ENCODE measurements at places on chromosomes 6 and 20.

- no peak for DNase-seq
Observed at GRCh38 chr6:163333038-163333437, 81.5 kb upstream of the QKI start.

- no peak for DNase-seq
Observed at GRCh38 chr6:152118678-152119077, 311.2 kb downstream of the ESR1 start.

DNA sequence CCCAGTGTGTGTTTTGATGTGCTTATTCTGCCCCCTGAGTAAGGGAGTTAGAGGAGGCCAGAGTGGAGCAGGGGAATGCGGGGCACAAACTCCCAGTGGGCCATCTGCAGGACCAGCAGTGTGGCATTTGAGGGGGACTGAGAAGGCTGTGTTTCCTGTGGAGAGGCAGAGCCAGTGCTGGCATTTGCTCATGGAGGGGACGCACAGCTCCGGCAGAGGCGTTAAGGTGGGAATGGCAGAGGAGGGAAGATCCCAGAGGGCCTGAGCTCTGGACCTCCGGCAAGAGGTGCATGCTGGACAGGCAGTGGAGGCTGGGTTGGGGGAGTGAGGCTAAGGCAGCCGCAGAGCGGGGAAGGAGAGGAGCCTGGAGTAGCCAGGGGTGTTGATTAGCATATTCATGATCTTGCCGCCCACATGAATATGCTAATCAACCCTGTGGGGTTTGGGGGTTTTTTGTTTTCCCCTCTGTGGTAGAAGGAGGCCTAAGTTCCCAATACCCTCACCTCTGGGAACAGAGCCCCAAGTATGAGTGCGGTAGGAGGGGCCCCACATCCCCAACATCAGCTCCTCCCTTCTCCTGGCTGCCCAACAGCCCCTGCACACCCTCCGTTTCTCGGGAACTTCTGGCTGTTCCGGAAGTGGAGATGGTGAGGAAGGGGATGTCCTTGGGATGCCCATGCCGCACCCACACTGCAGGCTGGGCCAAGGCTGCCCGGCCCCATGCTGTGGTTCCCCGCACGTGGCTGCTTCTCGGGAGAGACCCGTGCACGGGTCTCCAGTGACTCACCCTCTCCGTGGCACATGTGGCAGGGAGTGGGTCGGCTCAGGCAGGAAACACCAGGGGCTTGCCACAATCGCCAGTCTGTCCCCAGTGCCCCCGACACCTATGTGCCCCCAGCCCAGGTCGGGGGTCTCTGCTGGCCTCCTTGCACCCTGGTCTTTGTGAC, 33.8 kb downstream of the DLGAP4 start:
- DNase-seq = no peak

DNA sequence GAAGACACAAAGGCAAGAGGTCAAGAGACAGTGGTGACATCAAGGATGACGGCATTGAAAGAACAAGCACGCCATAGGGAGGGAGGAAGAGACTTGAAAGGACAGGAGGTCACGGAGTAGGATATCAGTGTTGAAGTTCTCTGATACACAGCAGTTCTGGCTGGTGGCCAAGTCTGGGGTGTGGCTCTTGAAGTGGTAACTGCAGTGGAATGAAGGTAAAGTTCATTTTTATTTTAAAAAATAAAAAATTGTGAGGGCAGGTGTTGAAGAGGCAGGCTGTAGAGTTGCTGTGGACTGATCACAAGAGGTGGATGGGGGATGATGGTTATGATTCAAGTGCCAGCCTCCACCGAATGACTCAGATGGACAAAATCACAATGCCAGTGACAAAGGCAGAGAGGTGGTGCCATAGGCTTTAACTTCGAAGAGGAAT, 53.2 kb upstream of the BMP2 start:
- DNase-seq = no peak

- no peak for DNase-seq
Observed at GRCh38 chr6:19004176-19004575, 617.0 kb downstream of the RNF144B start.

GRCh38 chr6:26205625-26206574, 118.7 kb downstream of the HFE start:
- DNase-seq = no peak

DNA sequence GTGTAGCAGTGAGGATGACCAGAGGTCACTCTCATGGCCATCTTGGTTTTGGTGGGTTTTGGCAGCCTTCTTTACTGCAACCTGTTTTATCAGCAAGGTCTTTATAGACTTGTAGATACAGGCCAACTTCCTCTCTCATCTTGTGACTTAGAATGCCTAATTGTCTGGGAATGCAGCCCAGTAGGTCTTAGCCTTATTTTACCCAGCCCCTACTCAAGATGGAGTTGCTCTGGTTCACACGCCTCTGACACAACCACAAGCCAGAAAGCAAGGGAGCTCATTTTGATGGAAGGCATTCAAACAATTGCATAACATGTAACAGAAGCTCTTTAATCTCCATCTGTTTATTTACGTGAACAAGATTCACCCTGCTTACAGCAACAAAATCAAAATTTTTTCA, 492.0 kb upstream of the SULF2 start:
- no peak for DNase-seq

GRCh38 chr6:88422831-88423230, 256.7 kb upstream of the CNR1 start:
- no peak for DNase-seq

GRCh38 chr6:73006146-73006545, 219.2 kb downstream of the KHDC1L start:
- DNase-seq = no peak

DNA sequence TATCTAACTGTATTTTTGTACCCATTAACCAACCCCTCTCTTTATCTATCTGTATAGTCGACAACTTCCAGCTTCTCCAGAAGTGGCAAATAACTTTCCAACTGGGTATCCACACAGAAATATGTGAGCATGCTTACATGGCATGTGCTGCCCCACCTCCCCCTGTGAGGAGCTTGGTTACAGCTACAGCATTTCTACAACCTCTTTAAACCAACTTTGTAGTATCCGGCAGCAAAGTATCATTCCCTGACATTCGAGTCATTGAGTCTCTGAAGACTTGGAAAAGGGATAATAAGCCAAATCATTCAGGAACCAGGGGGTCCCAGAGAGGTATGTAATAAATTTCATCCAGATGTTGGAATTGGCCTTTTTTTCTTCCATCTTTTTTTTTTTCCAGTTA, 48.2 kb upstream of the ASIP start:
- DNase-seq = no peak
